ENCODE measurements at places on chromosomes 12 and 14. TPM values are rescaled to one million over a fixed set of nuclear protein-coding genes. Genes with fewer than 3 reads are reported as not detected.

KRT6C gene
- not detected for total RNA-seq

POU6F1 gene
- 8.2 TPM for total RNA-seq

DNA sequence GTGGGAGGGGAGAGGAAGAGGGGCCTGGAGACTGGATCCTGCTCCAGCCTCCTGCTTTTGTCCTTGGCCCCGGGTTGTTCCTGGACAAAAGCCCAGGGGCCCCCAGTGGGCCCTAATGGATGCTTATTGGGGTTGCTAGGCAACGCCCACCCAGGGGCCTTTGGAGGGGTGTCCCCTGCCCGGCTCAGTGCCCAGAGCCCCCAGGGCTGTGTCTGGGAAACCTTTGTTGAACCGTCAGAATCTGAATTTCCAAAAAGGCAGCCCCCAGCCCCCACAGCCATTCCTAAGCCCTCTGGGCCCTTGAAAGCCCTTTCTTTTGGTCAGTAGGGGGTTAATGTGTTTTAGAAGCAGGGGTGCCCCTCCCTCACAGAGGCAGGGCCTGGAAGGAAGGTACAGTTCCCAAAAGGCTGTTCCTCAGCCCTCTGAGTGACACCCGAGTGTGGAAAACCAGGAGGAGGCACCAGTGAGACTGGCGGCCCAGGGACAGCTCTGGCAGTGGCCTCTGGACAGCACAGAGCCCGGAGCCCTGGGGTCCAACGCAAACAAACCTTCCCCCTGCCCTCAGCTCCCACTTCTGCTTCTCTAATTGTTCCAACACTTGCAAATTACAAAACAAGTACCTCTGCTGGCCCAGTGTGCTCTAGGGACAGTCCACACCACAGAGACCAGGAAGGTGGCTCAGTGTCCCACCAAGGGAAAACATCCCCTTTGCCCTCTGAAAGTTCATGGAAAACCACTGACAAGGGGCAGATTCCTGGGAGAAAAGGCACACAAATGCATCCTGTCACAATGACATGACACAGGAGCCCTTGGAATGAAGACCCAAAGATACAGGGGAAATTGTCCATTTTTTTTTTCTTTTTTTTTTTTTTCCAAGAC, 19.4 kb downstream of the HHIPL1 start:
- peaks cover 2% of the 10 kb centered on the region for H3K4me1 ChIP-seq
- peaks cover 43% of the 10 kb centered on the region for H3K27me3 ChIP-seq
- H3K4me3 ChIP-seq, result no peak overlapping the region
- no peaks in the 10 kb centered on the region for H3K36me3 ChIP-seq
- H3K27ac ChIP-seq, result peak overlapping the region; percentile 11

- no peaks in the 10 kb centered on the region for H3K36me3 ChIP-seq
- no peak for DNase-seq
- H3K4me1 ChIP-seq, result no peaks in the 10 kb centered on the region
- H3K27me3 ChIP-seq, result no peaks in the 10 kb centered on the region
- H3K27ac ChIP-seq, result no peak overlapping the region
Observed at GRCh38 chr14:72008666-72009065, 76.4 kb downstream of the RGS6 start.

DNA sequence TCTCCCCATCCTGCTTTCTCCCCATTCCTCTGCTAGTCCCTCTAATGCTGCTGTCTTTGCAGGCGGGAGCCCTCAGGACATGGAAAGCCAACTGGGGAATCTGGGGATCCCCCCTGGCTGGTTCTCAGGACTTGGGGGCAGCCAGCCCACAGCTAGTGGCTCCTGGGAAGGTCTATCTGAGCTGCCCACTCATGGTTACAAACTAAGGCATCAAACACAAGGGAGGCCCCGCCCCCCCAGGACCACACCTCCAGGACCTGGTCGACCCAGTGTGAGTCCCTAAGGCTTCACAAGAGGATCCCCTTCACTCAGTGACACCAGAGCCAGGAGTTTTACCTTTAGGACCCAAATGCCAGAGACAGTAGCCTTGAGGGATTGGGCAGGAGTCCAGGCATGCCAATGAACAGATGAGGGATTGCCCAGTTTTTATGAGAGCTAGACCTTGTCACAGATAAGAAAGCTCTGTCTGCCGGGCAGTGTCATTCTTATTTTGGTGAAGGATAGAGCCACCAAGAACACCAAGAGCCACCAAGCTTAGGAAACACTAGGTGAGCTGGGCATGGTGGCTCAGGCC, 8.0 kb upstream of the CPNE6 start:
- H3K4me1 ChIP-seq, result peaks cover 5% of the 10 kb centered on the region
- H3K27me3 ChIP-seq, result no peaks in the 10 kb centered on the region
- H3K4me3 ChIP-seq, result no peak overlapping the region
- DNase-seq, result no peak
- H3K27ac ChIP-seq, result no peak overlapping the region
- H3K36me3 ChIP-seq, result no peaks in the 10 kb centered on the region

DNA sequence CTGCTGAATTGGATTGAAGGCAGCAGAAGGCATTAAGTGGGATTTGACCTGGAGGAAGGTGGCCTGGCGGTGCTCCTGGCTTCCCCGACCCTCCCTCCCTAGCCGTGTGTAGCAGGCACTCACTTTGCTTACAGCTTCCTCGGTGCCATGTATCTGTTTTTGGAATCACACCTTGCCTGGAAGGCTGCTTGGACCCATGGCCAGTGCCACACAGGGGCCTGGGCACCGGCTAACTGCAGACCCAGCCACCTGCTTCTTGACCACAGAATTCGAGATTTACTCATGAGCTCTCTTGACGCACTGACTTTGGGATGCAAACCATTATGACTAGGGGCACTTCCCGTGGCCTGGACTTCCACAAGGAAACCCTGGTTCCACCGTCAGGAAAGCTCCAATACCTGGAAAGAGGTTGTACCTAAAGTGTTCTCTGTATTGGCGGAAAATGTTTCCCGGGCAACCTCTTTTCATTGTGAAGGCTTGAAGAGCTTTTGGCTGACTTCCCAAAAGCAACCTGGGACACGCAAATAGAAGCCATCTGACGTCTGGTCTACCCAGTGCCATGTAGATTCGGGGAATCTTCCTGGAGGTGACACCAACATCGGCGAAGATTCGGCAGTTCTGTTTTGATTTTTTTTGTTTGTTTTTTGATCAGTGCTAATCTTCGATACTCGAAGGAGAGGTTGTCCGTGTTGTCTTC, 125.6 kb upstream of the RTL1 start:
- no peak overlapping the region for H3K27ac ChIP-seq
- H3K4me1 ChIP-seq, result no peaks in the 10 kb centered on the region
- no peak overlapping the region for H3K4me3 ChIP-seq
- DNase-seq, result no peak
- H3K36me3 ChIP-seq, result peaks cover 12% of the 10 kb centered on the region

DNA sequence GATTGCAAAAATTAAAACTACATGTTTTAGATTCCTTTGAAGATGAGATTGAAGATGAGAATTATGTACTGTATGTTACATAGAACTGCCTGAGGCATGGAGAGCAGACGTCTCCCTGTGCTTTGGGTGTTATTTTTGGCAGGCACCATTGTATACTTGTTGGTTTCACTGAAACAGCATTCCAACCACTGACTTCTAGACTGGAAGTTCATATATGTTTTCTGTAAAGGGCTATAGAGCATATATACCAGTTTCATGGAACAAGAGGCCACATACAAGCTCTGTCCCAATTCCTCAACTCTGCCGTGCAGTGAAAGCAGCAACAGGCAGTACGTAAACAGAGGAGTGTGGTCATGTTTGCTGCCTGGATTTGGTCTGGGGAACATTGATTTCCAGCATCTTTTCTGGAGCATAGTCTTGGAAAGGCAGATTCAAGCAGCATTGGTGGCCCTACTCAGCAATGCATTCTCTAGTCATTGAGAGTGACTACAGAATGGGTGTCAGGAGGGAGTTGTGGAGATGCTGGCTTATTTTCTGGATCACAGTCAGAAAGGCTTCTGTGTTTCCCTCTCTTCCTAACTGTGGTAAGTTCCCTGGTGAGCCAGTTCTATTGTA, 57.6 kb upstream of the CNTN1 start:
- no peak overlapping the region for H3K4me3 ChIP-seq
- no peak for DNase-seq
- peaks cover 4% of the 10 kb centered on the region for H3K27me3 ChIP-seq
- no peak overlapping the region for H3K27ac ChIP-seq

DNA sequence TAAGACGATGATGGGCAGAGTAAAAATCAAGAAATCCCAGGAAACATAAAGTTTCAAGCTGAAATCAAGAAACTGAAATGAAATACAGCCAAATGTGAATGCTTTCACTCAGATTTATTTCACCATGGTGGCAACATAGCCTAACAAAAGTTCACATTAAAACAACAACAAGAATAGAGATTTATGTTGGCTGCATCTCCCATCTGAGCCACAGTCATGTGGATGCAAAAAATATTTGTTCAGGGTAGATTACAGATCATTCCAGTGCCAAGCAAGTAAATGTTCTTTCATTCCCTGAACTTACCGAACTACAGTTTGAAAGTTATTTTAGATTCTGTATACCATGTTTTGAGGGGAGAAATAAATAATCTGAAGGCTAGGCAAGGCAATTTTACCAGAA, 159.9 kb upstream of the TMTC1 start:
- H3K4me1 ChIP-seq, result no peaks in the 10 kb centered on the region
- no peaks in the 10 kb centered on the region for H3K27me3 ChIP-seq
- H3K36me3 ChIP-seq, result no peaks in the 10 kb centered on the region
- no peak overlapping the region for H3K27ac ChIP-seq

DNA sequence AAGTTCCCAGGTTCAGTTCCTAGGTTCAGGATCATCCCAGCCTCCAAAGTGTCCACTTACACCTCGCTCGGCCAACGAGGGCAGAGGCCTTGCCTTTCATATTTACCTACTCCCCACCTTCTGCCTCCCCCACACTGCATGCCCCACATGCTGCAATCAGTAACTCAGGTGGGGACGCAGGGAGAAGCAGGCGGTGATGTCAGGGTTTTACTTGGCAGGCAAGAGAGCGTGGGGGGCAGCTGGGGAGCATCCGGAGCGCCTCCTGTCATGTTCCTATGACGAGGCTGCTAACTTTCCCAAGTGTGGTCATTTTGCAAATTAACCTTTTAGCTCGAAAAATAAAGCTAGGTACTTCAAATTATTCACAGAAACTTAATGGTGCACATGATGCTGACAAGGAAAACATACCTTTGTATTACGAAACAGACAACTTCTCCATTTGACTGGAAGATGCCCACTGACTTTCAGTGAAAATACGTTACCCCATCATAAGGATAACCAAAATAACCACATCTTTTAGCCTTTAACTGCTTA, 53.8 kb downstream of the SETD3 start:
- H3K36me3 ChIP-seq, result peaks cover 17% of the 10 kb centered on the region
- H3K27me3 ChIP-seq, result no peaks in the 10 kb centered on the region
- no peak for DNase-seq
- H3K27ac ChIP-seq, result no peak overlapping the region

NGB gene
- total RNA-seq, result not detected

DNA sequence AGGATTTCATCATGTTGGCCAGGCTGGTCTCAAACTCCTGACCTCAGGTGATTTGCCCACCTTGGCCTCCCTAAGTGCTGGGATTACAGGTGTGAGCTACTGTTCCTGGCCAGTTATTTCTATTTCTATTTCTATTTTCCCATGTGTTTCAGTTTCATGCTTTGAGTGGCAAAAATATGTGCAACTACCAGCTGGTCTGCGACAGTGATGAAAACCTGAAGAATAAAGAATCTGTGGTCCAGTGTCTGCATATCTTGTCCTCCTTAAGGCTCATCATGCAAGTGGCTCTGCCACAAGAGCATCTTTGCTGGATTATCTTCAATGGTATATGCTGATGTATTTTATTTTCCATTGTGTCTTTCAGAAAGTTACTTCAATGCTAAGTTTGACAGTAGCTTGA, 17.4 kb downstream of the CFAP54 start:
- peaks cover 2% of the 10 kb centered on the region for H3K36me3 ChIP-seq
- H3K27me3 ChIP-seq, result no peaks in the 10 kb centered on the region
- DNase-seq, result no peak
- H3K4me1 ChIP-seq, result no peaks in the 10 kb centered on the region
- no peak overlapping the region for H3K27ac ChIP-seq

PRH2 gene
- not detected for total RNA-seq

DNA sequence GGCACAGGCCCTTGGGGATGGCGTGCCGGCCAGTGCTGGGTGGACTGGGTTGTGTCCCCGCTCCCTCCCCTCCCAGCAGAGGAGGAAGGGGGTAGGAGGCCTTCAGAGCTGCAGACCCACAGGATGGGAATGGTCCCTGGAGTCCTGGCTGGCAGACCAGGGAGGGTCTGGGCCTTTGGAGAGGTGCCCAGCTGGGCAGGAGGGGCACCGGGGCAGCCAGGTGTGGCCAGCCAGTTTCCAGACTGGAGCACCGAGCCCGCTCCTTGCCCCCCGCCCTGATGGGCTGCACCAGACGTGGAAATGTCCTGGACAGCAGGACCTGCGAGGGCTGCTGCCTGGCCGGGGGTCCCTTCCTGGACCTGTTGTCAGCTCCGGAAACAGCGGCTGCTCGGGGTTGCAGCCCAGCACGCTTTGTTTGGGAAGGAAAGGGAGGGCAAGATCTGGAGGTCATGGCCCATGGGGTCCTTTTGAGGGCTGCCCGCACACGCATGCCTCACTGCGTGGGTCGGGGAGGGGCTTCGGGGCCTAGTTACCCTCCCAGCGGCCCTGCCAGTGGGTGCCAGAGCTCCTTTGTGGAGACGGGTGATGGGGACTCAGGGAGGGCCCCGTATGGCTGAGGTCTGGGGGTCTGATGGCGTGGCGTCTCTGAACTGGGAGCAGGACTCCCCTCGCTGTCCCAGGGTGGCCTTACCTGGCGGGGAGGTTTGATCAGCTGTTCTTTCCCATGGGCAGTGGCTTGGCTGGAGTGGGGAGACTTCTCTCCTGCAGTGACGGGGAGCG, 9.1 kb downstream of the KIF26A start:
- no peak overlapping the region for H3K4me3 ChIP-seq
- DNase-seq, result no peak
- no peaks in the 10 kb centered on the region for H3K36me3 ChIP-seq
- H3K4me1 ChIP-seq, result peaks cover 12% of the 10 kb centered on the region
- H3K27ac ChIP-seq, result no peak overlapping the region

E2F7 gene
- total RNA-seq, result 15.9 TPM

GRCh38 chr12:3022411-3022810, 54.8 kb upstream of the TSPAN9 start:
- H3K27me3 ChIP-seq, result no peaks in the 10 kb centered on the region
- peaks cover 13% of the 10 kb centered on the region for H3K36me3 ChIP-seq
- no peak for DNase-seq
- H3K4me3 ChIP-seq, result no peak overlapping the region

DNA sequence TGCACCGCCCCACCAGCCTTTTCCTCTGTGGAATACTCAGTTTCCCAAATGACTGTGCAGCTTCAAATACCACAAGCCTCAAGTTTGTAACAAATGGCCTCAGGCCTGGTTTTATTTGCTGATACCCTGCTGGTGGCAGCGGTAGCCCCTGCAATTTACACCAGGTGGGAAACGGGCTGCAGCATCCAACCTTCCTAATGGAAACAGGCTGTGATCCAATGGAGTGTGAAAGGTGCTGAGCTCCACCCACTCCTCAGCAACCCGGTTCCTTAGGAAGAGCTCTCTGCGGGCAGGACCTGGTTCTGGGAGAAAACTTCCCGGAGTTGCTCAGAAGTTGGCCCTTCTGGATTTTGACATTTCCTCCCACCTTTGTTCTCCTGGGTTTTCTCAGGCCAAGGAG, 41.7 kb upstream of the LTA4H start:
- H3K4me3 ChIP-seq, result no peak overlapping the region
- peaks cover 4% of the 10 kb centered on the region for H3K27me3 ChIP-seq
- H3K27ac ChIP-seq, result no peak overlapping the region
- H3K36me3 ChIP-seq, result no peaks in the 10 kb centered on the region
- no peaks in the 10 kb centered on the region for H3K4me1 ChIP-seq

Measured in progenitor cell of endocrine pancreas (in vitro differentiated cells).